ENCODE measurements at places on chromosomes 2 and 18. TPM values are rescaled to one million over a fixed set of nuclear protein-coding genes. Genes with fewer than 3 reads are reported as not detected.

DNA sequence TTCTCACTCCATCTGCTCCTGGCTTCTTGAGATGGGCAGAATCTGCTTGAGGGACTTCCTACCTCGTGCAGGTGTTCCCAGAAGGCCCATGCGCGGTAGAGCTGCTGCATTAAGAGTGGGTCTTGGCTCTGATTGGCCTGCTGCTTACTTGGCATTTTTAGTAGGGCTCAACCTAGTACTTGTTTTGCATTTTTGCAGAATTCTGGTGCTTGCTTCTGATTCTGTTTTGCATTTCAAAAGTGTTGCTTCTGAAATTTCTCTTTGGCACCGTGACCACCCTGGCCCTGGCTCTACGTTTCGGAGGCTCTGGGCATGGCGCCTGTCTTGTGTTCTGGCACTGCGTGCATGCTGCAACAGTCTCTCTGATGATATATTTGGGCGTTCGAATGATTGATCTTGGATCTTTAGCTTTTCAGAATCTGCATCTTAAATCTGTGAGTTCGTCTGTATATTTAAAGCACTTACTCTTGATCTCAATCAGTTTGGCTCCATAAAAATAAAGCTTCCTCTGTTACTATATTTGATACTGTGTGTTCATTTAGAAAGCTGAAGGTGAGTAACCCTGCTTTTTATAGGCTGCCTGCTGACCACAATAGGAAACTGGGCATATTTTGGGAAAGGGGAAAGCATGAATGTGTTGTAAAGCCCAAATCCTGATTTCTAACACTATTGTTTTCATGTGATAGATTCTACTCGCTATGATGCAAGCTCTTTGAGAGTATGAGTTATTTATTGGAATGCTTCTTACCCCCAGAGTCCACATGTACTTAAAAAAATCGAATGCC is 22.2 kb downstream of the EFR3B start:
- H3K4me1 ChIP-seq, result no peaks in the 10 kb centered on the region
- DNase-seq, result no peak
- H3K36me3 ChIP-seq, result no peaks in the 10 kb centered on the region
- no peak overlapping the region for H3K4me3 ChIP-seq
- no peak overlapping the region for H3K27ac ChIP-seq
- no peaks in the 10 kb centered on the region for H3K27me3 ChIP-seq

- H3K27me3 ChIP-seq, result peaks cover 12% of the 10 kb centered on the region
- H3K27ac ChIP-seq, result no peak overlapping the region
- no peak for DNase-seq
- no peaks in the 10 kb centered on the region for H3K36me3 ChIP-seq
- no peak overlapping the region for H3K4me3 ChIP-seq
Measured at GRCh38 chr2:232973796-232974195, 39.3 kb downstream of the NGEF start.

GRCh38 chr18:32442575-32442974 is 28.1 kb downstream of the GAREM1 start:
- no peaks in the 10 kb centered on the region for H3K36me3 ChIP-seq
- H3K27ac ChIP-seq, result no peak overlapping the region
- no peak for DNase-seq
- H3K4me3 ChIP-seq, result no peak overlapping the region
- no peaks in the 10 kb centered on the region for H3K4me1 ChIP-seq

The SH3BP4 gene
- total RNA-seq, result 0.12 TPM

The KHK gene
- 8.8 TPM for total RNA-seq

The FBXO41 gene
- total RNA-seq, result 31.5 TPM

DNA sequence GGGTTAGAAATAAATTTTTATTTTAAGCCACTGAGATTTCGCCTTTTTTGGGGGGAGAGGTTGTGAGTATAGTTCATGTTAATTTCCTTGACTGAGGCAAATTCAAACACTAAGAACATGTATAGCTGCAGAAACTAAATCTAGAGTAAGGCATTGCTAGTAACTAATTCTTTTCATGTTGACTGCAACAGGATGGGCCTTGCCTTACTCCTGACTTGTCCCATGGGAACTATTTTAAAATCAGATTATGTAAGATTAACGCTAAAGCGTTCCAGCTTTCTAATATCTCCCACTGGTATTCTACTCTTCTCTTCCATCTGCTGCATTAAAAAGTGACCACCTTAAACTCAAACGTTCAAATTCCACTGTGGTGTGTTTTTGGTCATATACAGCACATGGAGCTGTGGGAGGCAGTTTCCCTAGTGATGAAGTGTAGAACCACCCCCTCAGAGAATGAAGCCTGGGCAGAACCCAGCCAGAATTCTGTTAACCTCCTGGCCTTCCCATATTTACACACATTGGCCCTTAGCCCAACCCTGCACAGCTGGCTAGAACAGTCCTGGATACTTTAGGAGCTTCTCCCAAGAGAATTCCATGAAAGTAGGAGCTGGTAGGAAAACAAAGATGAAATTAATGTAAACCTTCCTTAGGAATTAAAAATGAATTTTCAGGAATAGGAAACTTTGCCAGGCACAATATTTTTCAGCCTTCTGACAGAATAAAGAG is 687.8 kb downstream of the SLC4A3 start:
- no peaks in the 10 kb centered on the region for H3K27me3 ChIP-seq
- H3K4me3 ChIP-seq, result no peak overlapping the region
- H3K4me1 ChIP-seq, result no peaks in the 10 kb centered on the region
- H3K36me3 ChIP-seq, result no peaks in the 10 kb centered on the region
- DNase-seq, result no peak

GRCh38 chr2:230564805-230565779 is 147.6 kb upstream of the CAB39 start:
- H3K36me3 ChIP-seq, result peaks cover 15% of the 10 kb centered on the region
- peaks cover 15% of the 10 kb centered on the region for H3K4me1 ChIP-seq
- no peak for DNase-seq
- peak overlapping the region; percentile 5 for H3K27ac ChIP-seq

- H3K36me3 ChIP-seq, result no peaks in the 10 kb centered on the region
- H3K27me3 ChIP-seq, result peaks cover 43% of the 10 kb centered on the region
- H3K4me1 ChIP-seq, result peaks cover 2% of the 10 kb centered on the region
- H3K27ac ChIP-seq, result no peak overlapping the region
- no peak for DNase-seq
Measured at GRCh38 chr2:18501729-18502128, 58.7 kb downstream of the RDH14 start.

GRCh38 chr2:46657042-46657504 is 177.7 kb downstream of the TMEM247 start:
- no peaks in the 10 kb centered on the region for H3K36me3 ChIP-seq
- DNase-seq, result no peak

DNA sequence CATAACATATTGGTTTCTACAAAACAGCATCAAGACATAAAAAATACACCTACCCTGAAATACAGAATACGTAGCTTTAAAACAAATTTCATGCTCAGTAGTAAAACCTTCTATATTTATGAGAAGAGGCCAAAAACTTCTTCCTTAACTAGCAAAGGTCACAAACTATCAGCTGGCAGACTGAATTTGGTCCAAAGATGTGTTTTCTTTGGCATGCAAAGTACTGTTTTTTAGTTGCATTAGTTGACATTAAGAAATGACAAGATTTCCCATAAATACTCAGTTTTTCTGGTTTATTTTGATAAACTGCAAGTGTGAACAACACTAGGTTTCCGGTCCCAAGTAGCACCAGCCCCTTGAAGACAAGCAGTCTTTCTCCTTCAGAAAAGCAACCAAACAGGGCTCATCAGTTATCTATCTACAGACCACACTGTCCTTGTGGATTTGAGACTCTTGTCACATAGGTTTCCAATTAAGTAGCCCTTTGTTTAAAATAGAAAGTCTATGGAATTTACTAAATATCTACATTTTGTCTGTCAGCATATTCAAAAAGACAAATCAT is 35.6 kb downstream of the SLC25A12 start:
- peaks cover 27% of the 10 kb centered on the region for H3K36me3 ChIP-seq
- DNase-seq, result no peak
- no peak overlapping the region for H3K27ac ChIP-seq
- H3K4me1 ChIP-seq, result no peaks in the 10 kb centered on the region
- H3K27me3 ChIP-seq, result no peaks in the 10 kb centered on the region
- no peak overlapping the region for H3K4me3 ChIP-seq

The FSIP2 gene
- total RNA-seq, result 0.09 TPM

- H3K36me3 ChIP-seq, result no peaks in the 10 kb centered on the region
- no peak overlapping the region for H3K27ac ChIP-seq
- H3K4me1 ChIP-seq, result no peaks in the 10 kb centered on the region
Measured at GRCh38 chr2:180289627-180290026, 282.5 kb upstream of the CWC22 start.
